PC-3 (cell line): ENCODE measurements at places on chromosomes 16 and 17. TPM values are rescaled to one million over a fixed set of nuclear protein-coding genes. Genes with fewer than 3 reads are reported as not detected.

DNA sequence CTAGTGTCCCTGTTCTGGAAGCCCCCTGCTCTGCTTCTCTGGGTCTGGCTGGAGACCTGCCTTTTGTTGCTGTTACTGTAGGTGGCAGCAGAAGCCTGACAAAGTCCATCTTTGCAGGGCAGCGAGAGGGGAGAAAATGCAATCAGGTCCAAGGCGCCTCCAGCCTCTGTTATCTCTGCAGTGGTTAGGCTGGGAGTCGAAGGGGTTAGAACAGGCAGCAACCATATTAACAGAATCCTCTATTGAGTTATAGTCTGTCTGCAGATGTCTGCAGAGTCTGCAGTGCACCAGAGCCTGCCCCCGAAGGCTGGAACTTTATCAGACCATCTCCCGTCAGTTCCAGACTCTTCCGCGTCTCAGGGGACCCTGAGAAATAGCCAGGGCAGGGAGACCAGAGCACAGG is 404.9 kb upstream of the EEF2KMT start:
- DNase-seq: no peak

DNA sequence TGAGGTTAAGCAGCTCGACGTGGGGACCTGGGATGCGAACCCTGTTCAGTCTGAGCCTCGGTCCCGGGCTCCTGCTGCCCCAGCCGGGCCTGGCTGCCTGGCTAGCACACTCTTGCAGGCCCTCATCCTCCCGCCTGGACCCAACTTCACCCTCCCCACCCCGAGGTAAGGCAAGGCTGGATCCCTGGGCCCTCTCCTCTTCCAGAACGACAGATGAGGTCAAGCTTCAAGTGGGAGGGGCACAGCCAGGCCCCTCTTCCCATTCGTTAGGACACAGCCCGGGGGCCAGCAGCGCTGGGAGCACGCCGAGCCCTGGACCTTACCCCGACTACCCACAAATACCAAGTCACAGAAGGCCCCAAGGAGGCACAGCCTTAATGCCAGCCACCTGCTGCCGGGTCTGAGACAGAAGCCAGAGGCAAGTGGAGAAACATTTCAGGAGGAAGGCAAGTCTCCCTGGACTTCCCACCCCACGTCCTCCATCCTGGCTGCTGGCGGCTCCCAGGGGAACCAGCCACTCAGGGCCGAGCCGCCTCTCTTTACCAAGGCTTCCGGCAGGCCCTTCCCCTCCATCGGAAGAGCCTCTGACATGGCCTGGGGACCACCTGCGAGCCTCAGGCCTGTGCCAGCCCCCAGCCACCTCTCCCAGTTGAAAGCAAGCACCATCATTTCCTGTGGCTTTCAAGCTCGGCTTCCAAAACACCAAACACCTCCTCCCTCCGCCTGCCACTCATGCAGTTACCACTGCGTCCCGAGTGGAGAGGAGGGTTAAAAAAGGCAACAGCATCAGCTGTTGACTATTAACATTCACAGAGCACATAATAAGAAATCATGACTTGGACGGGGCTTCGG is 59.9 kb downstream of the RPH3AL start:
- DNase-seq: no peak

Gene SLC35G6
- total RNA-seq: not detected in 2 replicates

Gene GUCY2D
- 0.12 TPM in 1 of 2 replicates, not detected in the other for total RNA-seq
